ENCODE measurements at places on chromosomes 7 and 10.

GRCh38 chr7:149884016-149884415 is 10.2 kb downstream of the ATP6V0E2 start:
- no peak for DNase-seq

- no peak for DNase-seq
These were observed 337.1 kb downstream of the RNLS start for GRCh38 chr10:88245974-88246511.

DNA sequence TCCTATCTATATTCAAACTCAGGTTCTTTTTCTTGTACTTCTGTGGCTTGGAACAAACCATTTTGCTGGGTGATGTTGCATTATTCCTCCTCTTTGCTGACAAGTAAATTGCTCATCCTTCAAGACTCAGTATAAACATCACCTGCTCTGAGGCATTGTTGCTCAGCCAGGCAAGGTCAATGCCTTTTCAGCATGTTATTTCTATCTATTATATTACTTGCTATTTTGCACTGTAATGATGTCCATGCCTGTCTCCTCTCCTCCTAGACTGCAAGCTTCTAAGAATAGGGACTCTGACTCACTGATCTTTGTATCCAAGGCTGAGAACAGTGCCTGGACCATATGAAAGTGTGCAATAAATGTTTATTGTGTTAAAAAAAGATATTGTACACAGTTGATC is 293.8 kb downstream of the RNLS start:
- DNase-seq: no peak

DNA sequence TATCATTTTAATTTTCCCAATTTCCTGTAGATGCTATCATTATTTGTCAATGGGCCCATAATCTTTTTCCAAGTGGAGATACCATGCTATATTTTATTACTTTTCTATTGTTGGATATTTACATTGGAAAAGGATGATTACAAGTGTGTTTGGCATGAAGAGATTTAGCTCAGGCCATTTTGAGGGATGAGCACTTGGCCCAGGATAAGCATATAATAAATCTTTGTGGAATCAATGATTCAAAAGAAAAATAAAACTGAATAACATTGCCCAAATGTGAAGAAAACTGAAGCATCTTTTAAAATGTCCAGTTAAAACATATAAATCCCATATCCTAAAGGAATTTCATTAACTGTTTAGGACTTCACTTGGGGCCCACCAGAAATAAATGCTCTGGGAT is 260.9 kb upstream of the BMPER start:
- DNase-seq: no peak

GRCh38 chr7:93897680-93898079 is 7.1 kb upstream of the TFPI2 start:
- DNase-seq: no peak

DNA sequence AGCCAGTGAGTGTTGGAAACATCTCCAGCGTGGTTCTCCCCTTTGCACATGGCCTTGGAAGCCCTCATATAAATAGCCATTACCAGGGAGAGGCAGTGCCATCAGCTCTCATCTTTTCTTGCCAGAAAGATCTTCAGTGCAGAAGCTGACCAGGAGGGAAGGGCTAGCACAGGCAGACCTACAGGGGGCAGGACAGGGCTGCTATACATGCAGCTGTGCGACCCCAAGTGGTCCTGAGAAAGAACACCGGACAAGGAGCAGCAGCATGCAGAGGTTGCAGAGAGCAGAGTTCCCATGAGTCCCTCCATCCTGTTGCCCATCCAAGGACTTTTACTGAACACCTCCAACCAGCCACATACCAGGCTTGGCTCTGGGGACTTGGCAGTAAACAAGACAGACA is 17.1 kb downstream of the GRID1 start:
- DNase-seq: no peak

DNA sequence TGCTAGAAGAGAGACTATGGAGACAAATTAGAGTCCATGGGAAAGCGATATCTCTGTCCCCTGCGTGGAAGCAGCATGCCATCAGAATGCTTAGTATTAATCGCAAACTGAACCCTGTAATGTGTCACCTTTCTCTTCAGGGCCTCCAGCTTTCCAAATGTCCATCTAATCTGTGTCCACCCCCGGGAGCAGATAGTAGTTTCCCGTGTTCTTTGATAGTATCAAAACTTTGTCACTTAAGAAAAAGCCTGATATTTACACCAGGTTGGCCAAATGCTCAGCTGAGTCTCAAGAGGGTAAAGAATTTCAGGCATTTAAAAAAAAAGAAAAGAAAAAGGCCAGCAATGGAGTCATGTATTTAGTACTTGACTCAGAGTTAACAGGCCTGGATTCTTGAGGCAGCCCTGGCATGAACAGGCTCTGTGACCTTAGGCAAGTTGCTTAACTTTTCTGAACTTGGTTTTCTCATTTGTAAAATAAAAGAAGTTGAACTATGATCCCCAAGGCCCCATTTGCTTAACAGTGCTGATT is 10.4 kb upstream of the GSAP start:
- no peak for DNase-seq

GRCh38 chr10:75109459-75109778 is 2.0 kb upstream of the SAMD8 start:
- DNase-seq: no peak

- no peak for DNase-seq
These were observed 3.5 kb downstream of the RAMP3 start for GRCh38 chr7:45161138-45161537.

- no peak for DNase-seq
These were observed 965.5 kb downstream of the GRID1 start for GRCh38 chr10:85400981-85401695.

- no peak for DNase-seq
These were observed 22.8 kb downstream of the GNA12 start for GRCh38 chr7:2821161-2821841.

- DNase-seq: no peak
These were observed 1.8 kb downstream of the CCM2 start for GRCh38 chr7:45001826-45002225.

GRCh38 chr10:72744566-72744965 is 52.6 kb downstream of the MCU start:
- DNase-seq: no peak

DNA sequence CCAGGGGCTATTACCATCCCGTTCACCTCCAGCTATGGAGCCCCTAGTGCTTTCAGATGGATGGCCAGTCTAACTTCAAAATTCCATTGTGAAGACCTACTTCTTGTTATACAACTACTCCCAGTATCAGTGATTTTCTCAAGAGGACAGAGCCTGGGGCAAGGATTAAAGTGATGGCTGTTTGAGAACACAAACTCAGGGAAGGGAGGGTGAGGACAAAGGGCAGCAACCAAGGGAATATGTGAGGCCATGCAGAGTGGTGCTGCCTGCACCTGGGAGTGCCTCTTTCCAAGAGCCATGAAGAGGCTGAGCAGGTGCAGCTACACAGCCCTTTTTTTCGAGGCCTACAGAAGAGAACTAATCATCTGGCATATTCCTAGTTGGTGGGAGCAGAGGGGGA is 303.5 kb upstream of the BMPER start:
- DNase-seq: no peak

- DNase-seq: no peak
These were observed 52.7 kb downstream of the HIPK2 start for GRCh38 chr7:139725077-139725476.

DNA sequence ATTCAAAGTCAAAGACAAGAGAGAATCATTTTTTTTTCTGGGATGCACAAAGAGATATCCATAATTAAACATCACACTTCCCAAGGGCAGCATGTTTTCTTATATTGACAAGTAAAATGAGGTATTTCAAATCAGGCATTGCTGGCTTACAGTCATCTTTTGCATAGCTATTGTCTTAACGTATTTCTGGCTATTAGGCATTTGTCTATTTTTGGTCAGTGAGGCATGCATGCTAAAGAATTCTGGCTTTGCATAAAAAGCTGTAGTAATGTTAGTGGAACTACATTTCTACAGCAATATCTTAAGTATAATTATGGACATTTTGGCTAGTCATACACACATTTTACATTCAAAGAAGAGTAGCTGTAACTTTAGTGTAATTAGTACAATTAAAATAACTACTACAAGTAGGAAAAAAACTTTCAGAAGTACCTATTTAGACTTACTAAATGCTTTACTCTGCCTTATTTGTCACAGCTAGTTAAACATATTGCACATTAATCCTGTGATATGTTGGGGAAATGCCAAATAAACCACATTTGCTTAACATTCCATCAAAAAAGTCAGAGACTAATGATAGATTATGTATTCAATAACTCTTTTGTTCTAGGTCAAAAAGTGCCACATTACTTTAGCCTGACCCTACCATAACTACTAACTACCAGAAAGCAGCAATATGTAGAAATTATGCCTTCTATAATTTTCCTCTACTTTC is 76.4 kb downstream of the RELN start:
- no peak for DNase-seq

GRCh38 chr7:65475734-65476319 is 102.2 kb downstream of the ZNF92 start:
- no peak for DNase-seq

DNA sequence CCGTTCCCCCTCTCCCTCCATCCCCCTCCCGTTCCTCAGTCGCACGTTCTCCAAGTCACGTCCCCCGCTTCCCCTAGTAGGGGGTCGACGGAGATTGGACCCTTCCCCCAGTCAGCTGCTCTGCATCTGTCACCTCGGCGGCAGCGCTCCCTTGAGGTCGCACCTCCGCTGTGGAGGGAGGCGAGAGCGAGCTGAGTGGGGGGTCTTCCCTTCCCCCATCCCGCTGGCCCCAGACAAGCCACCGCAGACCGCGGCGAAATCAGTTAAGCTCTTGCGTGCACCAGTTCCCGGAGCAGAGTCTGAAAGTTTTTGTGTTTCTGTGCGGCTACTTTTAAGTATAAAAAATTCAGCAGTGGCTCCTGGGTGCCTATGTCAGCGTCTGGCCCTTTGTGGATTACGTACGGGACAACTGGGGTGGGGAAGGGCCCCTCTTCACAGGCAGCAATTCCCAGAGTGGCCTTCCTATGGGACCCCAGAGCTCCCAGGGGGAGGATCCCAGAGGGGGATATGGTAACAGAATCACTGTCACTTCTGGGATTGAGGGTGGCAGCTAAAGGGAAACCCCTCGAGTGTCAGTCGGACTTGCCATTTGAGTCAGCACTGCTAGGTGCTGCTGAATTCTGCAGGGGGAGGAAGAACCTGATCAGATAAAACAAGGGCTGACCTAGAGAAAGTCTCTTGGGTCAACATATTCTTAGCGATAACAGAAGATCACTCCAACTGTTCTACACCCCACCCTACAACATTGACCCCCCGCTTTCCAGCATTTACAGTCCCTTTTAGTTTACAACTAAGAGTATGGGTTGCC is 12.5 kb upstream of the DDIT4 start:
- no peak for DNase-seq

DNA sequence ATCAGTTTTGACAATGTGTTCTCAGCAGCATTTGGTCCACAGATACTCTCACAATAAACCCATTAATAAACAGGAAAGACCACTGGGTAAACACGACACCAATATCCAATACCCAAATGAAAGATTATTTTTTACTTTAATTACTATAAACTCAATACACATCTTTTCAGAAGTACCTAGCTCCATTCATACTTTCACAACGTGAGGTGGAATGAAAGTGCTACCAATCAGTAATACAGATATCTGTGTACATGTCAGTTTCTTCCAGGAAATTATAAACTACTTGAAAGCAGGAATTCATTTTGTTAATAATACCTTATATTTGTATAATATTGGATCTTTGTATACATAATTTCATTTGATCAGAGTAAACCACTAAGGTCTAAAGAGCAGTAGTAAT is 11.9 kb downstream of the CDK6 start:
- no peak for DNase-seq

DNA sequence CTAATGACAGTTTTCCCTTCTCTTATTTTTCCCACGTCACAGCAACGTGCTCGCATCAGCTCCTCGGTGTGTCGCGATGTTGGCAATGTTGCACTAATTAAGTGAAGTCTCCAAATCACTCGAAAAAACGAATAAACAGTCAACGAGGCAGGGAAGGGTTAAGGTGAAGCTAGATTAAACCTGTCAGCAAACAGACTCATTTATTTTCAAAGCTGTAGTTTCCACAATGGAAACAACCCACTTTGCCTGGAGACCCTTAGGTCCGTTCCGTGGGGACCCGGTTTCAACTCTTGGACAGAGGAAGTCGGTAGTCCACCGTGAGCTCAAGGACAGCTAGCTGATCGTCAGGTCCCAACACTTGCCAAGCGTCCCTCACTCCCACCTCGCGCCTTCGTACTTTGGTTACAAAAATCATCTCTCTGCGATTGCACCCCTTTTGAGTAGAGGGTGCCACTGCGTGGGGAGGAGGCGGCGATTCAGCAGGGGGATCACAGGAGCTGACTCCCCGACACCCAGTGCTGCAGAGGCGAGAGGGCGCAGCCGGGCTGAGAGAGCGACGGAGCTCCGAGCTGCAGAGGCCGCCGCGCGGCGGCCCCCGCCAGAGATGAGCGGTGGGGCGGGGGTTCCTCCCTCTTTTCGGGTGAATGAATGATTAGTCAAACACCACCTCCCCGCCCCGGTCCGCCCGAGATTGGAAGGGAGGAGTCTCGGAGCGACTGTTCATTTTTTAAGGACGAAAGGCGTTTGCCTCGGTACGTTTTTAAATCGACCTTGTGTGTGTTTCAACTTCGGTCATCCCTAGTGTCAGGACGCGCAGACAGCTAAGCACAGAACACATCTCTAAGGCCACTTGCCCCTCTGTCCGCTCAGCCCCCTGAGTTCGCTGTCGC is 1.3 kb upstream of the BMPER start:
- DNase-seq: no peak

DNA sequence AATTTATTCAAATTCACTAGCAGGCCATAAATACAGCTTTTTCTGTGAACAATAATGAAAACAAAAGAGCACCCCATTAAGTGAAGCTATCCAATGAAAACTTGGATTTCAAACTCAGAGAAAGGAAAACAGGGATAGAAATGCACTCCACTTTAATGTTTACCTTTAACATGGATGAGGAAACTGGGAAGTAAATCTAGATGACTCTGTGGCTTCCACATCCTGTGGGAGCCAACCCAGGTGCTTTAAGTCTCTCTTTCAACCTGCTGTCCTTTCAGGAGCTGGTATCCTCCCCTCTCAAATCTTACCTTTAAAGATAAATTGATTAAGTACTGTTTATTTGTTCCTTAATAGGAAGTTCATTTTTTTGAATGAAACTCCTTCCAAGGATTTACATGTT is 21.5 kb upstream of the SGMS1 start:
- no peak for DNase-seq

Measured in stimulated activated CD8-positive, alpha-beta memory T cell treated with anti-CD3 and anti-CD28 coated beads, Interleukin-15, amount 100 ng/mL, for 4 hours (primary cell).